Cardiac muscle cell (in vitro differentiated cells and primary cell): ENCODE measurements at places on chromosomes 7 and 10. TPM values are rescaled to one million over a fixed set of nuclear protein-coding genes. Genes with fewer than 3 reads are reported as not detected.
A peak's percentile ranks its signal among the peaks of the same experiment; 100 is the strongest.

DNA sequence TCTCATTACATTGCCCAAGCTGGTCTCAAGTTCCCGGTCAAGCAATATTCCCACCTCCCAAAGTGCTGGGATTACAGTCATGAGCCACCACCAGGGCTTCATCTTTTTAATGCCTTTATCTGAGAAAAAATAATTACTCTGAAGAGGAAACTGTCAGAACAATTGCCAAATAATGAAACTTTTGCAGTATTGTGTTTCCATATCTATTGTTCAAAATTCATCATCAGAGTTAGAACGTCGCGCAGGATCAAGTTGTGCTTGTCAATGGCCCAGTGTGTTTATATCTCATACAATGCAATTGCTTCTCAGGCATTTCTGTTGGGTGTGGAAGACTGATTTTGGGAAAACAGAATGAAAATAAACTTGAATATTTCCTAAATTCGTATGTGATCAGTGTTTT, 143.1 kb downstream of the ARID5B start:
- no peaks in the 10 kb centered on the region for H3K27me3 ChIP-seq
- peaks cover 30% of the 10 kb centered on the region for H3K4me1 ChIP-seq
- H3K27ac ChIP-seq = no peak overlapping the region
- no peaks in the 10 kb centered on the region for H3K36me3 ChIP-seq
- no peak for DNase-seq

GRCh38 chr7:91892821-91893340, 12.4 kb upstream of the MTERF1 start:
- no peak overlapping the region for H3K4me3 ChIP-seq
- H3K36me3 ChIP-seq = no peaks in the 10 kb centered on the region
- peaks cover 12% of the 10 kb centered on the region for H3K4me1 ChIP-seq

The PLXNA4 gene
- 7.3 and 15.6 TPM in 2 replicates for polyA plus RNA-seq

The RPEL1 gene
- not detected in 2 replicates for polyA plus RNA-seq

The MEOX2 gene
- 0.34 and 0.52 TPM in 2 replicates for polyA plus RNA-seq

The PLAC9 gene
- 1.4 and 1.9 TPM in 2 replicates for polyA plus RNA-seq

The NPY4R gene
- polyA plus RNA-seq = 0.22 and 0.52 TPM in 2 replicates

GRCh38 chr10:30784897-30785605, 155.5 kb upstream of the LYZL2 start:
- no peaks in the 10 kb centered on the region for H3K36me3 ChIP-seq
- peaks cover 15% of the 10 kb centered on the region for H3K4me1 ChIP-seq
- DNase-seq = peak; percentile 95
- H3K4me3 ChIP-seq = peak overlapping the region; percentile 75
- H3K27ac ChIP-seq = peak overlapping the region; percentile 77
